C1 segment of cervical spinal cord (tissue), 14 donors: ENCODE measurements at places on chromosomes 13 and 19.

DNA sequence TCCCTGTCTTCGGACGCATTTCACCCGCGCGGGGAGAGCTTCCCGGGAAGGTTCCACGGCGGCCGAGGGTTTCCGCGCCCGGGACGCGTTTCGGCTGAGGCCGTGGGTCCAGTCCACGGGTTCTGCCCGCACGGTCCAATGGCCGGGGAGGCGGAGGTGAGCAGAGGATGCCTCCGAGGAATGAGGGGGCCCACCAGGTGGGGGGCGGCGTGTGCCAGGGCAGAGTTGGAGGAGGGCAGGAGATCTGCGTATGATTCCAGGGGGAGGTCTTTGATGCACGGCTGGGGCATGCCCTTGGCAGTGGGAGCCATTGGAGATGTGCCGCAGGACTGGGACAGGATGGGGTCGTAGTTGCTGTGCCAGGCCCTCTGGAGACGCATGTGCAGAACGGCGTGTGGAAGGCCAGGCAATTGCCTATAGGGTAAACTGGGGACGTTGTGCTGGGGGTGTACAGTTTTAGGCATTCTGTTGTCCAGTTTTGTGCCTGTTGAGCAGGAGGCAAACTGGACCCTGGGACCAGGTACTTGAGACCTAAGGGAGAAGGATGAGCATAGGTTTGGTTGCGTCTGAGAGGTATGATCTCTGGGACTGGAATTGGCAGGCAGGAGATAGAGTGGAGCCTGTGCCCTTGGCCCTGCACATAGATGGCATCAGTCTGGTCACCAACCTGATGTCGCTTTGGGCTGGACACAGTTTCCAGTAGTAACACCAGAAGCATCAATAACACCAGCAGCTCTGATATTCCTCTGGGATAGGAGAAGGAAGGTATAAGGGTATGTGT lies 751 bp downstream of the ZNF584 start:
- no peak for DNase-seq

GRCh38 chr13:44575741-44576350 lies at the start of gene TSC22D1:
Gene TSC22D1, minus strand, starts transcription at chr13:44576330. Its CDS starts 256 bp downstream, at chr13:44576074.
- peak; percentile 67 for DNase-seq

GRCh38 chr13:72097568-72097967 lies 230.6 kb upstream of the DACH1 start:
- DNase-seq, result no peak

GRCh38 chr19:44142059-44142433 lies 692 bp downstream of the ZNF234 start:
- no peak for DNase-seq

DNA sequence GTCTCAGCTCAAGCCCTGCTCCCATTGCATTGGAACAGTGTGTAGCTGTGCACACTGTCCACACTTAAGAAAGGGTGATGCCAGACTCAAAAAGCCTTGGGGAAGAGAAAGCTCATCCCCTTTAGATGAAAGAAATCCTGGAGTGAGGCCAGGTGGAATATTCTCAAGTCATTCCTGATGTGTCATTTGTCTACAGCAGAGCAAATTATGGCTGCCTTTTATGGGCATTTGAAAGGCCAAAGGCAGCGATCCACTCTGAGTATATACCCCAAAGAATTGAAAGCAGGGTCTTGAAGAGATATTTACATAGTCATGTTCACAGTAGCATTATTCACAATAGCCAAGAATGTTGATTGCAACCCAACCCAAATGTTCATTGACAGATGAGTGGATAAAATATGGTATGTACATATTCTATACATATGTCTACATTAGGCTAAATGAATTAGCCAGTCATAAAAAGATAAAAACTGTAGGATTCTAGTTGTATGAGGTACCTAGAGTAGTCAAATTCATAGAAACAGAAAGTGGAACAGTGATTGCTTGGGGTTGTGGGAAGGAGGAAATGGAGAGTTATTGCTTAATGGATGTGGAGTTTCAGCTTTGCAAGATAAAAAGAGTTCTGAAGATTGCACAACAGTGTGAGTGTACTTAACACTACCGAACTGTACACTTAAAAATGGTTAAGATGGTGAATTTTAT lies 214.9 kb downstream of the KCNRG start:
- DNase-seq, result no peak
